Activated naive CD4-positive, alpha-beta T cell treated with anti-CD3 and anti-CD28 coated beads for 36 hours (primary cell): ENCODE measurements at places on chromosomes 2 and 18. TPM values are rescaled to one million over a fixed set of nuclear protein-coding genes. Genes with fewer than 3 reads are reported as not detected.

- H3K27me3 ChIP-seq: no peaks in the 10 kb centered on the region
- no peak overlapping the region for H3K27ac ChIP-seq
- H3K36me3 ChIP-seq: no peaks in the 10 kb centered on the region
- no peak for DNase-seq
- H3K4me1 ChIP-seq: no peaks in the 10 kb centered on the region
- no peak overlapping the region for H3K4me3 ChIP-seq
These were observed 136.1 kb upstream of the CHAC2 start for GRCh38 chr2:53631313-53632125.

- H3K36me3 ChIP-seq: no peaks in the 10 kb centered on the region
- H3K4me3 ChIP-seq: no peak overlapping the region
- H3K27ac ChIP-seq: no peak overlapping the region
- no peaks in the 10 kb centered on the region for H3K4me1 ChIP-seq
- no peaks in the 10 kb centered on the region for H3K27me3 ChIP-seq
These were observed 285.4 kb downstream of the NRXN1 start for GRCh38 chr2:50746526-50746925.

The SLC19A3 gene
- total RNA-seq: not detected

GRCh38 chr18:10559553-10560451 lies 34.0 kb downstream of the NAPG start:
- DNase-seq: peak; percentile 51
- peaks cover 13% of the 10 kb centered on the region for H3K36me3 ChIP-seq
- peaks cover 3% of the 10 kb centered on the region for H3K4me1 ChIP-seq
- H3K27ac ChIP-seq: no peak overlapping the region
- H3K27me3 ChIP-seq: no peaks in the 10 kb centered on the region
- H3K4me3 ChIP-seq: no peak overlapping the region

GRCh38 chr2:227228061-227228667 lies 63.7 kb downstream of the COL4A3 start:
- no peaks in the 10 kb centered on the region for H3K36me3 ChIP-seq
- no peak overlapping the region for H3K4me3 ChIP-seq
- DNase-seq: no peak
- H3K27ac ChIP-seq: no peak overlapping the region

The DCDC2C gene
- not detected for total RNA-seq

DNA sequence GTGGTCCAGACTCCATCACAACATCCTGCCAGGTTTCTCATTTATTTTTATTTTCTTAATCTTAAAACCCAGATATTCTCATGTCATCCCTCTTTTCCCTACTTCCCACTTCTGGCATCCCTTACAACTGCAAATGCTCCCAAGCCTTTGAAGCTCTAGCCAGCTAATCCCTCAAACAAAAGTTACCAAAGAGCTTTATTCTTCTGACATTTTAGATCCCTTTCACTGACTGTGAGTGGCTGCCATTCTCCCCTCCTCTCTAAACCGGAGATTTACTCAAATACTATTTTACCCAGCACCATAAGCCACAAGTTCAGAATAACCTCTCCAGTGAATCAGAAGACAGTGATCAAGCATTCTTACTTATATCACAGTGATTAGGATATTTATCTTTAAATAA lies 569.0 kb upstream of the SYT4 start:
- no peaks in the 10 kb centered on the region for H3K4me1 ChIP-seq
- no peaks in the 10 kb centered on the region for H3K36me3 ChIP-seq
- no peak overlapping the region for H3K4me3 ChIP-seq
- no peak overlapping the region for H3K27ac ChIP-seq
- DNase-seq: no peak
- no peaks in the 10 kb centered on the region for H3K27me3 ChIP-seq

- no peaks in the 10 kb centered on the region for H3K4me1 ChIP-seq
- no peaks in the 10 kb centered on the region for H3K27me3 ChIP-seq
- DNase-seq: no peak
- no peaks in the 10 kb centered on the region for H3K36me3 ChIP-seq
- no peak overlapping the region for H3K27ac ChIP-seq
- no peak overlapping the region for H3K4me3 ChIP-seq
These were observed 333.7 kb upstream of the FIGN start for GRCh38 chr2:164069540-164069939.

The CCDC88A gene
- total RNA-seq: 10.7 TPM

The GEN1 gene
- 13.4 TPM for total RNA-seq
